ENCODE measurements at places on chromosomes 3 and 15.

- no peak for DNase-seq
Observed at GRCh38 chr15:49196856-49197255, 26.8 kb downstream of the GALK2 start.

DNA sequence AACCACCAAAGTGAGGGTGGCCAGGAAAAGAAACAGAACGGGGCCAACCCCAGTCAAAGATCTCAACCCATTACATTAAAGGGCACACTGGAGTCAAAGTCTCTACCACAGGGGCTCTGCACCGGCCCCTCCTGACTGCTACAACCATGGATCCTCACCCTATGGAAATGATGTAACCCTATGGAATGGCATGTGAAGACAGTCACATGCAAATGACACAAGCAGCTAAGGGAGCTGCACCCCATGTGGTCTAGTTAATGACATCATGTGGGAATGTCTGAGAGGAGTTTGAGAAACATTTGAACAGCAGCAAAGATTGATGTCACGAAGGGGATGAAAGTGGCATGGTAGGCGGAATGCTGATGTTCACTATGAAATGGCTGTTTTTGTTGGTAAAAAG lies 298.2 kb upstream of the SLCO3A1 start:
- no peak for DNase-seq

GRCh38 chr3:147630921-147631415 lies 221.8 kb downstream of the ZIC1 start:
- no peak for DNase-seq

DNA sequence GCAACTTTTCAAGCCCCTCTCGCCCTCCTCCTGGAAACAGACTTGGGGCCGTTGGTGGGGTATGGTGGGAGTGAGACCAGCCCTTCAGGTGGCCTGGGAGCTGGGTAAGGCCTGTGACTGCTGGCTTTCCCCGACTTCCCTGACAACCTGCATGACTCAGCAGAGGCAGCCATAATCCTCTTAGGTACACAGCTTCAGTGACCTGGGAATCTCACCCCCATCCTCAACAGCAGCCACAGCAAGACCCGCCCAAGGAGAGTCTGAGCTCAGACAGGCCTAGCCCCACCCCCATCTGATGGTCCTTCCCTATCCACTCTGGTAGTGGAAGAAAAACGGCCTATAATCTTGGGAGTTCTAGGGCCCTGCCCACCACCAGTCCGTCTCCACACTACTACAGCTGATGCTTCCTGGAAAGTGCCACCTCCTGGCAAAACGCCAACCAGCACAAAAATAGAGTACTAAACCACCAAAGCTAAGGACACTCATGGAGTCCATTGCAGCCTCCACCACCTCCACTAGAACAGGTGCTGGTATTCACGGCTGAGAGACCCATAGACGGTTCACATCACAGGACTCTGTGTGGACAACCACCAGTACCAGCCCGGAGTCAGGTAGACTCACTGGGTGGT lies 13.1 kb upstream of the SLC27A2 start:
- DNase-seq, result no peak

DNA sequence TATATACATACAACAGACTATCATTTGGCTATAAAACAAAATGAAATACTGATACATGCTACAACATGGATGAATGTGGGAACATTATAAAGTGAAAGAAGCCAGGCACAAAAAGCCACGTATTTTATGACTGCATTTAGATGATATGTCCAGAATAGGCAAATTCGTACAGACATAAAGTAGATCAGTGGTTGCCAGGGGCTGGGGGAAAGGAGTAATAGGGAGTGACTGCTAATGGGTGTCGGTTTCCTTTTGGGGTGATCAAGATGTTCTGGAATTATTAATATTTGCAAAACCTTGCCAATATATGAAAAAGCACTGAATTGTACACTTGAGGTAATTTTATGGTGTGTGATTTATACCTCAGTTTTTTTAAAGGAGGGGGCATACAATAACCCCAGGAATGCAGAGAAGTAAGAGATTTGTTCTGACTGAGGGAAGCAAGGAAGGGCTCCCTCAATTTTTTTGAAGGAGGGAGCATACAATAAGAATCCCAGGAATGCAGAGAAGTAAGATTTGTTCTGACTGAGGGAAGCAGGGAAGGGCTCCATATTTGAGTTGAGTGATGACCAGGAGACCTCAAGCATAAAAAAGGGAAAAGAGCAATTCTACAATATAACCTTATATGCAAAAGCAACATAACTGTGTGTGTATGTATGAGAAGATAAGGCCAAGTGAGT lies 6.2 kb downstream of the PSMD6 start:
- no peak for DNase-seq

DNA sequence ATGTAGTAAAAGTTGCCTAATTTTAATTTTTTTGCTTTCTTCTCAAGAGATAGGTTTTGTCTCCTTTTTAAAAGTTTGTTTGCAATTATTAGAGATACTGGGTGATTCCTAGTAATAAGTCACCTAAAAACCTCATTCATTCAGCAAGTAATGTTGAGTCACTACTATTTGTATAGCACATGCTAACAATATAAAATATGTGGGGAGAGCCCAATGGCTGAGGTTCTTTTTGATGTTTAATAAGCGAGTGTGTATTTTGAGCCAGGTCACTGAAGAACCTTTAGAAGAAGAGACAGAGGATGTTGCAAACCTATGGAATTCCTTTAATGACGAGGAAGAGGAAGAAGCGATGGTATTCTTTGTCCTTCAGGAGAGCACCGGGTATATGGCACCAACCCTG lies 123.7 kb upstream of the CHRM5 start:
- DNase-seq, result no peak

DNA sequence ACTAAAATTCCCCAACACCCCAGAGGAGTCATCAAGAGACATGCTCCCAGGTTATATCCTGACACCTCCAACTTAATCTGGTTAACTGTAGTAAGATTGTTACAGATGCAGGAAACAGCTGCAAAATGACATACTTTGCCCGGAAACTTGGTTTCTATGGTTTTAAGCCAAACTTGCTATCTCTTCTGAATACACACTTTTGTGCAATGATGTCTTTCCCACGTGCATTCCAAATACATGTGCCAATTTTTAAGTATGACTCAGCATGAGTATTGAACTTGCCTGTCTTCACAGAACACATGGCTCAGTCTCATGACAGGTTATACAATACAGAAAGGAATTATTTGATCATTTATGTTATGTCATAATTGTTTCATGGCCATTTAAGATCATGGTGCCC lies 207.0 kb upstream of the DCBLD2 start:
- peak; percentile 24 for DNase-seq

GRCh38 chr15:34773917-34774316 lies 19.1 kb upstream of the GJD2 start:
- DNase-seq, result no peak

- no peak for DNase-seq
Observed at GRCh38 chr3:86814321-86814720, 176.6 kb downstream of the VGLL3 start.

- peak; percentile 71 for DNase-seq
Observed at GRCh38 chr15:64740311-64741170, 34.8 kb downstream of the RBPMS2 start.

DNA sequence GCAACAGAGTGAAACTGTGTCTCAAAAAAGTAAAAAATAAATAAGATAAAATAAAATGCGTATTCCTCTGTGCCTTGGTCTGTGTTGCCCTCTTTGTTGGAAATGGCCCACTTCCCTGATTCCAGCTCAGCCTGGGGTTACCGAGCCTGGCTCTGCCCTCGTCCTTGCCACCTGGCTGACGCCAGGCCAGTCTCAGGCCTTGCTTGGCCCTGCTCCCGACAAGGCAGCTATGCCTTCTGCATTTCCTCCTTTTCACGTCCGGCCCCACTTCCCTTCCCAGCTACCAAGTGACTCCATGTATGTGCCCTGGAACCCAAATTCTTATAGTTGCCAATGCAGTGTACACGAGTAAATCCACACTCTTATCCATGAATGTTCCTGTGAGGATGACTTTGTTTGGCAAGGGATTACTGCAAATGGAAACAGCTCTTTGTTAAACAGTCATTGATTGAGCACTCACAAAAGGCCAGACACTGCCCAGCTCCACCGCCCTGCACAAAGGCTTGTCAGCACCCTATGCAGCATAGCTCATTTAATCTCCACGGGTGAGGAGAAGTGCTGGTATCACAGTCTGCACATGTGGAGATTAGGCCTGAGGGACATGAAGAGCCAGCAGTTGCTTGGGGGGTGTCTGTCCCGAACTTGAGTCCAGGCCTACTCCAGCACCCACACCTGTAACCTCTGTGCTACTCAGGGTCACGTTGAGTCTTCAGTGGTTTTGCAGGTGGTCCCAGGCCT lies 25.1 kb downstream of the SPSB4 start:
- DNase-seq, result no peak

- no peak for DNase-seq
Observed at GRCh38 chr3:72565593-72565992, 282.7 kb downstream of the SHQ1 start.

DNA sequence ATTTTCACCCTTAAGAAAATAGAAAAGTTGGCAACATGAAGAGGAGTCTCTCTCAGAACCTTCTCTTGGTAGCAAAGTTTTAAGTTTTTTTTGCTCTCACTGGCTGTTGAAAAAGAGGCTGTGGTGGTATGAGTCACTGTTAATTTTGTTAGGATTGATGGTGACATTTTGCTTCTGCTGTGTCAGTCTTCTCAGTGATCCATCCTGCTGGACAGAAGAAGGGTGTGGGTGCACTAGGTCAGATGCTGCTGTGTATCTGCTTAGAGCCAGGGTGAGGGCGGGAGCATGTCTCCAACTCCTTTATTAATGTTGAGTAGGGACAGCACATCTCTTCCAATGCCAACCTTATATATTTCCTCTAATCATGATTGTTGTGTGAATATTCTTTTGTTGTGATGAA lies 369.5 kb downstream of the FEZF2 start:
- DNase-seq, result no peak

GRCh38 chr15:75335705-75336355 lies at the start of gene COMMD4:
Gene COMMD4 (plus strand): TSS chr15:75336063. CDS start chr15:75336090, 27 bp downstream.
- DNase-seq, result peak; percentile 95

DNA sequence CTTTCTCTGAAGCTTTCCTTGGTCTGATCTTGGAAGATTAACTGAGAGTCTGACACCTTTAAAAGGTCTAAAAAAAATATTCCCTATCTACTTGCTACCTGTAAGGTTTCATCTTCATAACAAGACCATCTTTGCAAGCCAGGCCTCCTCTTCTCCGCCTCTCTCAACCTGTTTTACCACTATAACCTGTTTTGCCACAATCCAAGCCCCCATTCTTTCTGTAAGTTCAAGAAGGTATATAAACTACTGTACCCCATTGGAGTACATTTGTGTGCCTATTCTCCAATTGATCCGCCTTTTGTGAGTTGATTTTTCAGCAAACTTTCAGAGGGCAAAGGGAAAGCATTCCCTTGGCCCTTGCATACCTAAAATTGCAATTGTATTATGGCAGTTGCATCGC lies 319.3 kb upstream of the NECTIN3 start:
- no peak for DNase-seq

GRCh38 chr3:114128231-114128630 lies 50.6 kb downstream of the DRD3 start:
- DNase-seq, result no peak

DNA sequence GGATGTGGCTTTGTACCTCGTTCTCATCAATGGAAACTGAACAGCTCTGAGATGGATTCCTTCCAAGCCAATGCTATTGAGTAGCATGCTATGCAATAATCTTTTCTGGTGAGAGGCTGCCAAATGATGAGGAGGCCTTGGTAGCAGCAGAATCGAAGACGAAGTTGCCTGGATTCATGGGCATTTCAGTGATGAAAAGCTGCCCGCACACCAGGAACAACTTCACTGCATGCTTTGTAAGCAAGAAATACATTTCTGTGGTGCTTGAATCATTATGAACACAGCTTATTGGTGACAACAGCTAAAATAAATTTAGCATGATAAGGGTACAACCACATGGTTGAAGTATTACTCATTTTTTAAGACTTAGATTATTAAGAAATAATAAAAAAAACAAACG lies 246.8 kb upstream of the ROBO1 start:
- DNase-seq, result no peak
